ENCODE measurements at places on chromosomes 2 and 18.

DNA sequence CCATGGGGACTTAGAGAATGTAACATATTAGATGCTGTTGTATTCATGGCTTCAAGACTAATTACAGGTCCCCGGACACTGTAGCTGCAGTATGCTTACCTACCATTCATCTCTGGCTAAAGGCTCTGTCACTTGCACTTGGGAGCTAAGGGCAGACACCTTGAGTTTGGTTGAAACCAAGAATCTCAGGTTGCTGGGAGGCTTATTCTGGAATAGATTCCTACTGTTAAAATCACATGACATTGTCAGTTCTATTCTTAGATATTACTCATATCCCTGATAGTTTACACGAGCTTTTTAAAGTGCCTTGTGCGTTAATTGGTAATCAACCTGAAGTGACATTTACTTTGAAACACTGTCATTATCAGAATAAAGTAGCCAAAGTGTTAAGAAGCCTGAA, 73.0 kb upstream of the EPB41L5 start:
- DNase-seq = no peak

DNA sequence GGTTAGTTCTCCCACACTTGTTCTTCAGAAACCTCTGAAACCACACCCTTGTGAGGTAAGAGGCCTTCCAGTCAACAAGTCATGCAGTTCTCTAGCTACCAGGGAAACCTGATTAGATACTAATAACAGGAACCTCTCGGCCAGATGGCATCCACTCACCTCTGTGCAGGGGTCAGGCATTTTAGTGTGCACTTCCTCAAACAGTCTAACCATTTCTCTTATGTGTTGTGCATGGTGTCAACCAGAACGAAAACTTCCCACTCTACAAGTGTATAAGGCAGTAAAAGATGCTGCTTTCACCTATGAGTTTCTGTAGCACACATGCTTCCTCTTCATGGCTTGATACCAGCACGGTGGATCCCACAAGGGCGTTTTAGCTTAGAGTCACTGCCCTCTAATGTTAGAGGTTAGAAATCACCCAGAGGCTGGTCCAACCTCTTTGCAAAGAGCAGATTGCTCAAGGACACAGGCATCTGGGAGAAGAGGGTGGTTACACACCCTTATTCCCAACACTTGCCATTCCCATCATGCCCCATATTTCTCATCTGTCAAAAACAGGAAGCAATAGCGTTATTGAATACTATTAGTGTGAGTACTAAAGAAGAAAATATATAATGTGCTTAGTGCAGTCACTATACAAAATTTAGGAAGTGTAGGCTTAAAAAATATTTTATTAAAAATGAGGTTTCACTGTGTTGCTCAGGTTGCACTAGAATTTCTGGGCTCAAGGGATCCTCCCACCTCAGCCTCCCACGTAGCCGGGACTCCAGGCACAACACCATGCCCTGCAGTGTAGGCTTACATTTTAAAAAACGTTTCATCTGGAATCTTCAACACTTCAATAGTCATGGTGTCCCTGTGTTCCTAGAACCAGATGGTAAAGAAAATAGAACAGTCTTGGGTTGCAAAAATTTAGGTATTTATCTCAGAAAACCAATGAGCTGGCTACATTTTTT, 34.5 kb upstream of the RAB31 start:
- DNase-seq = no peak

DNA sequence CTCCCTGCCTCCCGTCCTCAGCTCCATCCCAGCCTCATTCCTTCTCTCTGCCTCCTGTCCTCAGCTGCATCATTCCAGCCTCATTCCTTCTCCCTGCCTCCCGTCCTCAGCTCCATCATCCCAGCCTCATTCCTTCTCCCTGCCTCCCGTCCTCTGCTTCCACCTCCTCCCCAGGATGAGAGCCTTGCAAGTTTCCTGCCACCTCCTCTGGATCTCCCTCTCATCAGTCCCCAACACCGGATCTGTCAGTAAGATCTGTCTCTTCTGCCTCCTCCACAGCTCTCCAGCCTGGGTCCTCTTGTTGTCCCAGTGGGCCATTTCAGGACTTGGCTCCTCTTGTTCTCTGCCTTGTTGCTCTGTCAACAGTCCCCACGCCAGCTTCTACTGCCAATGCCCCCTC, 130.9 kb downstream of the NDUFA10 start:
- DNase-seq = no peak

GRCh38 chr2:172246649-172247048, 143.9 kb upstream of the DLX2 start:
- DNase-seq = no peak

- no peak for DNase-seq
Measured at GRCh38 chr2:88638123-88638650, 10.9 kb upstream of the EIF2AK3 start.

DNA sequence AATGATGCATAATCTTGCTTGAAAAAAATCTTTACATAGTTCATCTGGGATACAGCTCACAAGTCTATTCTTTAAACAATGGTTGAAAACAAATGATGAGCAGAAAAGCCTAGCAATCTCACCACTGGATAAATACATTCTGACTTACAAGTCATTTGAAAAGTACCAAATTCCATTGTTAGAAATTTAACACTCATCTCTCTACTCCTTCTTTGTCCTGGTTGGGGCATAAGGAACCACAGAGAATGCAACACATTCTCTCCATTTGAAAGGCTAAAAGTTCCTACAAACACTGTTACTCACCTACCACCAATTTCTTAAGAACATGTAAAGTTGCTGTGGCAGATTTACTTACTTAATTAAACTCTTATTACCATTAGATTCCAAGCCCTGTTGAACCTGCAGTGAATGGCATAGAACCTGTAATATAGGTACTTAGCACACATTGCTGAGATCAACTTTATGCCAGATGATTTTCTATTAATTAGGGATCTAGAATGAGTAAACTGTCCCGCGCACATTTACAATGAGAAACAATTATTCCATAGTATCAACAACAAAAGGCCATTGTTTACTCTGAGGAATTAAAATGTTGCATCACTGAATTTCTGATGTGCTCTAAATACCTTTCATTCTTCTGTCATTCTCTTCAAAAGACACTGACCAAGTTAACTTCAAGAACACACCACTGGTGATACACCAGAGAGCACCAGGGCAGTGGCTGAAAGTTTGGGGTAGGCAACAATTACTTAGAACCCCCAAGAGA, 69.6 kb downstream of the CABYR start:
- DNase-seq = no peak

DNA sequence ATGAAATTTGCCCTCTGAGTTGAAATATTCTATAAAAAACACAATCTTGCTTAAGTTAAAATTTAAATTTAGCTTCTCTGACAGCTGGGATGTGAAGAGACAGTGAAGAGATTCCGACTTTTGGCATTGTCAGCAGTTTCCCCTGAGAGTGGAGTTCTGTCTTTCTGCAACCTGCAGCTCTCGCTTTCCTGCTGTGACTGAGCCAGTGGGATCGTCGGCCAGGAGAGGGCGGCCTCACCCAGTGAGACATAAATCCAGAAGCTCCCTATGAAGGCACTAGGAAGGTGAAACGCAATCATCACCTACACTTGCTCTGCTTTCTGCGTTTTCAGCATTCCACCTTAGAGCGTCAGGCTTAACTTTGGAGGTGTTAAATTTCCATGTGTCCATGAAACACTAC, 75.4 kb upstream of the HNMT start:
- no peak for DNase-seq

GRCh38 chr2:179037807-179038206, 12.1 kb downstream of the CCDC141 start:
- no peak for DNase-seq

- DNase-seq = no peak
Measured at GRCh38 chr18:25560369-25560768, 208.4 kb upstream of the ZNF521 start.

- no peak for DNase-seq
Measured at GRCh38 chr18:59140302-59140885, 710 bp downstream of the SEC11C start.

DNA sequence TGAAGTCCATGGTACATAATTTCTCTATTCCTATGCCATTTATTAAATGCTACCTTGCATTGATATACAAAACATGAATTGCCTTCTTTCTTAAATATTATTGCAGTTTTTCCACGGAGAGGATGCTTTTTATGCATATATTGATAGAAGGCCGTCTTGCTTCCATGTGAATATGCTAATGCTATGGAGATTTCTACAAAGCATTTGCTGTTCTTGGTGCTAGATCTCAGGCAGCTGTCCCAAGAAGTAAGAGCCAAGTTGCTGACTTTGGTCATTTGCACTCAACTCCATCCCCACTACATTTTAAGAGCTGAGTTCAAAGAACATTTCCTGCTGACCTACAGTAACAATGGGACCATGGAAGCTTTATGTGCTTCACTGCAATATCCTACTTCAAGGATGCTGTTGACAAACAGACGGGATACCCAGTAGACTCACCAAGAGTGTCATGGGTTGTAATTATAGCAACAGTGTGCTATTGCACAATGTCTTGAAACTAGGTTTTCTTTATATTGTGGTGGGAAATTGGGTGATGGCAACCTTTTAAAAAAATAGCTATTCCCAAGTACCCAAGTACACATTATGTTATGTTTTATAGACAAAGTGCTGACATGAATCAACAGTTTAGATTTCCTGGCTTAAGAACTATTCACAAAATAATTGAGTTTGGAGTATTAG, 1172.4 kb upstream of the PIK3C3 start:
- DNase-seq = no peak

DNA sequence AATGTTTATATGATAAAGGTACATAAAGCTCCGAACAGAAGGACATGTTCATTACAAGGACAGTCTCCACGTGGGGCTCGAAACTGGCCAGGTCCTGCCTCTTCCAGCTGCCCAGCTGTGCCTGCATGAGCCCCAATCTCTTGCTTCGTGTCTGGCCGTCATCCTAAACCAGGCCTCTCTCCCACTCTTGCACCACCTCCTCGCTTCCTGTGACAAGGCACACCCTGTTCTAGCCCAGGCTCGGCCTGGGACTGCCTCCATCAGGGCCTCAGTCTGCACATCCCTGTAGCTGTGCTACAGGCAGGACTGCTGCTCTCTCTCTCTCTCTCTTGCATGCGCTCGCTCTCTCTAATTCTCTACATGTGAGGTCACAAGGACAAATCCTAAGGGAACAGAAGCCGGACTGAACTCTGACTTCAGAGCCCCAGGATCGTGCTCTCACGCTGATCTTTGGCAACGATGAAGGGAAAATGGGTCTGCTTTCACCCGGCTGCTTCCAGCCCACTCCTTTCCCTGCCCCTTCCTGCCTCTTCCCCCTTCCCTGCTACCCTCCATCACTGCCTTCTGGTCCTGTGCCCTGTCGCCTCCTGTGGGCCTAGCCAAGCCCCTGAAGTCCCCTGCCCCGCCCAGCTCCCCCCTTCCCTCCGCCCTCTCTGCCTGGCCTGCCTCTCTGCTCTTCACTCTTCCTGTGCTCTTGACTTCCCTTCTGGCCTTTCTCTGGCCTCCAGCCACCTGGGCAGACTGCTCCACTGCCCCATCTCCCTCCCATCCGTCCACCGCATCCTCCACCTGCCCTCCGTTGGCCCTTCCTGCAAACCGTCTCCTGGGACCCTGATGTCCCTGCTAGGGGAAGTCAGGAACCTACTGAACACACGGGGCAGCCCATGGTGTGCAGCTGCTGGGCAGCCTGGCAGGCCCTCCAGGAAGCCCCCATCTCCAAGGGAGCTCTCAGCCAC, 7.8 kb upstream of the GPR55 start:
- no peak for DNase-seq

DNA sequence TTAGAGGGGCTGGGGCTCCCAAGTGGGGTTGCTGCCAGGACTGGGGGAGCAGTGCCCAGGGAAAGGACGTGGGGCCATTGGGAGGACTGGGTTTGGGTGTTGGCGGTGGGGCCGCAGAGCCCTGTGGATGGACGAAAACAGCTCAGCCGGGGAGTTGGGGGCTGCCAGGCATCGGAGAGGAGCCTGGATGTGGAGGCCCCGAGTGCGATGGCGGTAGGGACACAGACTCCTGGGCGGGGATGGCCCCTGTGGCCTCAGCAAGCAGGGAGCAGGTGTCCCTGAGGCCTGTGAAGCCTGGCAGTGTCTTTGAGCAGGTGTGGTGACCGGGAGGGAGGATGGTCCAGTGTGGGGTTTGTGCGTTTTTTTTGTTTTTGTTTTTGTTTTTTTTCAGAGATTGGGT, 13.3 kb downstream of the CTDP1 start:
- DNase-seq = no peak

GRCh38 chr18:22639026-22639463, 221.3 kb upstream of the CTAGE1 start:
- DNase-seq = no peak

- no peak for DNase-seq
Measured at GRCh38 chr18:22742409-22742808, 190.7 kb upstream of the RBBP8 start.

DNA sequence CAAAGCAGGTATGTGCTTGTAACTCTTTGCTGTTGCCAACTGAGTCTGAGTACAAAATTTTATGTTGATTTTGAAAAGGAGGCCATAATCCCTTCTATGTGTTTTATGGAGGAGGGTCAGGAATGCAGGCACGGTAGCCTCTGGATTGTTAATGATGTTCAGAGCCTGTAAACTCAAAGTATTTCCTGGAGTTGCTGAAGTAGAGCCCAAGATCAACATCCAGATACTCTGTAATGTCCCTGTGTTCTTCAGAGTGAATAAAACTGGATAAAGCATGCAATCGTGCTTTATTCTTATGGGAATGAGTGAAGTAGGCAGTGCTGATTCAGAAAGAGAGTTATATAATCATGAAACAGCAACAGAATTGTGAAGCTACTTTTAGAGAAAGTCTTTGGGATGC, 61.8 kb upstream of the CHRNA1 start:
- no peak for DNase-seq

DNA sequence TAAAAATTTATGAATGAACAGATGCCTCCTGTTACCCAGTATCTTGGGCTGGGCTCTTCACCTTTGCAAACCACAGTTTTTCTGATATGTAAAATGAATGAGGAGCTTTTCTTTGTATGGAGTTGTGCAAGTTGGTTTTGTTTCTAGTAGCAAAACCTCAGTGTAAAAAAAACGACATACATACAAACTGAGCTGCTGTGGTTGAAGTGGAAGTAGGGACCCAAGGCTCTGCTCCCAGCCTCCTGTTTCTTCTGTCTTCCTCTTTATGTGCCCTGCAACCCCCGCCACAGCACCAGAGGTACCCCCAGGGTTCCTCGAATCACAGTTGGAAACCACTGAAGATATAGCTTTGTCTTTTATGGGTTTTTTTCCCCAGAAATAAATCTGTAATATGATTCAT, 118.1 kb downstream of the MYO1B start:
- DNase-seq = no peak

GRCh38 chr2:95056461-95057459, 31.3 kb downstream of the MAL start:
- DNase-seq = no peak
